ENCODE measurements at places on chromosomes 3 and 15.

DNA sequence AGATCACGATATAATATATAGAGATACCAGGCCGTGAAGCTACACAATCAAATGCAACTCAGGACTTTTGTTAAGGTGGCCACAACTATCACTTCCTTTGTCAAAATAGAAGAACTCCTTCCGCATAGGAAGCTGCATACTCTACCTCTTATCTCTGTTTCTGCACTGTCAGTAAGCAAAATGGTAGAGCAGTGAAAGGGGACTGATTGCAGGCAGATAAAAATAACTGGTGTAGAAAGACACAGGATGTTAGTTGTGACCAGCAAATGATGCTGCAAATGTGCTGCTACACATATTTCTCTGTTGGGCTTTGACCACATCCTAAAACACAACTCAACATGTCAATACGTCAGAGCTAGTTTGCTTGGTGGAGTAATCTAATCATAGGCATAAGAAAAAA, 16.3 kb upstream of the TRAT1 start:
- ATAC-seq: no peak

GRCh38 chr3:37922721-37923568, 61.3 kb downstream of the CTDSPL start:
- ATAC-seq: no peak

- ATAC-seq: no peak
These were observed 2.7 kb downstream of the FBN1 start for GRCh38 chr15:48642795-48643194.

- peak; percentile 8 for ATAC-seq
These were observed 93.2 kb downstream of the DGKG start for GRCh38 chr3:186268616-186269448.

DNA sequence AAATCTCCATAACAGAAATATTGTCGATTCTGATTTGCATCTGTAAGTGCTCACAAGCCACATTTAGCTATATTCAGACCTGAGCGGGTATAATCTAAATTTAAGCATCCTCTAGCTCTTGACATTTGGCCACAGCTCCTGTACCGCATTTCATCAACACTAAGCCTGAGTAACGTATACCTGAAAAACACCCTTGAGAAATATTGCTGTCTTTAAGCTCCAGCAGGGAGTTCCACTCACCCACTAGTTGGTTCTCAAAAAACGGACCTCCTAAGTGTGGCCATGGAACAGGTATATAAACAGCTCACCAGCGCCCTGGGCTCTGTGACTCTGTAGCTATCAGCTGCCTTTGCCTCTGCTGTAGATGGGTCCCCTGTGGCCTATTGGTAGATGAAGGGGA, 80.7 kb downstream of the ABI3BP start:
- peak; percentile 22 for ATAC-seq

Data from stimulated activated memory B cell treated with anti-CD40 and anti-IgM and Interleukin-4, amounts not matched to agents 10 μg/mL and 1 μg/mL and 100 μg/mL, for 72 hours (primary cell).